ENCODE measurements at places on chromosomes 16 and 17.
A peak's percentile ranks its signal among the peaks of the same experiment; 100 is the strongest.

GRCh38 chr17:78748048-78748729 lies 33.9 kb downstream of the CYTH1 start:
- DNase-seq: peak; percentile 45

DNA sequence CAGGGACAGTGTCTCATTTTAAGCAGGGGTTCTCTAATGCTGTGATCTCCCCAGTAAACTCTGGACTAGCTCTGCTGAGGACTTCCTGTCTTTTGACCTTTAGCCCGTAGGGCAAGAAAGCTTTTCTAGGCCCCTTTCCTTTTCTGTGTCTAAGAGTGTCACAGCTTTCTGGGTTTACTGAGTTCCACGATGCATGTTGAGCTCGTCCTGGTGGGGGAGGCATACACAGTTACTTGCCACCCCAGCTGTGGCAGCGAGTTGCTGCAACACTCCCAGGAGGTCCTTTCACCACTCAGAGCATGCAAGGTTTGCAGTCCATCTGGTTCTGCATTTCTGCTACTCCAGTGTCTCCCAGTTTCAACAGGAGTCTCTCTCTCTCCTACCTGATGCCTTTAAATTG lies 23.7 kb downstream of the NOD2 start:
- DNase-seq: no peak

DNA sequence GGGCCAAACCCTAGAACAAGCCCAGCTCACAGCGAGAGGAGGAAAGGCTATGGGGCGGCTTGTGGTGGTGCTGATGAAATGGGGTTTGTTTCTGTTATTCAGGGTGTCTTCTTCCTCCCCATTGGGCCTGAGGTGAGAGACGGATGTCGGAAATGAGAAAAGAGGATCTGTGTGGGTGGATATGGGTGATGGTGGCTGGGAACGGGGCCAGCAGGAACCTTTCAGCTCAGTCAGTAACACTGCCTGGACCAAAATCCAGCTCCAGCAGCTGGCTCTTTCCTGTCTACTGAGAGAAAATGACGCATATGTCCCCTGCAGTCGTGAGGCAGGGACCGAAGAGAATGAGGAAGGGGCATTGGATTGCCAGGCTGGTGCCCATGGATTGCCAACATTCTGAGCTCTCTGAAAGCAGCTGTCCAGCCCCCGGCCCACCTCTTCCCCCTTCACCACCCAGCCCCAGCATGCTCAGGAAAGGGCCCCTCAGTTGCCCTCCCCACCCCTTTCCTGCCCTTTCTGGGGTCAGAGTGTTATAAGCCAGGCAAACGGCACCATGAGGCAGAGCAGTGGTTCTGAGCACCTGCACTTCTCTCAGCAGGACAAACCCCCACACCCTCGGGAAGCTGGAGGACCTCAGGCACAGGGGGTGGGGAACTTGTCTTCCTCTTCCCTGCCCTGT lies 4.0 kb downstream of the MYH3 start:
- no peak for DNase-seq

DNA sequence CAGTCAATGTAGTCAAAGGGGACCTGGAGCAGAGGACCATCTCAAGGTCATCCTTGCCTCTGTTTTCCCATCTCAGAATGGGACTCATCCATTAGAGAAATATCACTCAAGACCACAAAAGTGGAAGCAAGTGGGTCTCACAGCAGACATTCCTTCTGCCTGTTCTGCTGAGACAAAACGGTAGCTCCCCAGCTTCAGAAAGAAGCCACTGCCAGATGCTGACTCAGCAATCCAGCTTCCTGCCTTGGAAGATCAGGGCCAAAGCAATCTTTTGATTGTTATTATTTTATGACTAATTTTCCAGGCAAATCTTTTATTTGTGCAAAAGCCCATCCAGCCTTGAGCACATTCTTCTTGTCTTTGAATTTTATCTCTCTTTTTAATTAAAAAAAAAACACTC lies 86.8 kb downstream of the CCT6B start:
- DNase-seq: no peak

DNA sequence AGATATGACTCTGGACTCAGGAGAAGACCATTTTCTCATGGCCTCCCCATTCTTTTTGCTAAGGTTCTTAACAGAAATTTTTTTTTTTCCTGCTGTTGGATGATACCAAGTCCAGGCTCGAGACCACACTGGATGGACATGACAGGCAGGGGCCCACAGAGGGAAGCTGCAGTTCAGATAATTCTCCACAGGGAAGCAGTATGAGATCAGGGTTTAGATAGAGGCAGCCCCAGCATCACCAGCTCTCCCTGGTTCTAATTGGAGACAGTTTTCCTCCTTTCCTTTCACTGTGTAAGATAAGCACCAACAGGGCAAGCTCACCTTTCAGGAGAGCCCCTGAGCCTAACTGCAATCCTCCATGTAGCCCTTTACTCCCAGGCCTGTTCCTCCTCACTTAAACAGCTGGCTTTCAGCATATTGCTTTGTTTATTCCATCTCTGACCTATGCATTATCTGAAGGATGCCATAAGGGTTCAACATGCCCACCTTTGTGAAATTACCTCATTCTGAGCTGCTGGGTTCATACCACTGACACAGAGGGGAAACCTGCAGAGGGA lies 108.1 kb downstream of the SNX11 start:
- no peak for DNase-seq

- DNase-seq: peak; percentile 43
These were observed at the start of gene GRIN2C for GRCh38 chr17:74859459-74860228. Gene GRIN2C, minus strand, starts transcription at chr17:74859885. Its CDS starts 4,793 bp downstream, at chr17:74855092.

- no peak for DNase-seq
These were observed 27.1 kb downstream of the GSE1 start for GRCh38 chr16:85640254-85640558.

DNA sequence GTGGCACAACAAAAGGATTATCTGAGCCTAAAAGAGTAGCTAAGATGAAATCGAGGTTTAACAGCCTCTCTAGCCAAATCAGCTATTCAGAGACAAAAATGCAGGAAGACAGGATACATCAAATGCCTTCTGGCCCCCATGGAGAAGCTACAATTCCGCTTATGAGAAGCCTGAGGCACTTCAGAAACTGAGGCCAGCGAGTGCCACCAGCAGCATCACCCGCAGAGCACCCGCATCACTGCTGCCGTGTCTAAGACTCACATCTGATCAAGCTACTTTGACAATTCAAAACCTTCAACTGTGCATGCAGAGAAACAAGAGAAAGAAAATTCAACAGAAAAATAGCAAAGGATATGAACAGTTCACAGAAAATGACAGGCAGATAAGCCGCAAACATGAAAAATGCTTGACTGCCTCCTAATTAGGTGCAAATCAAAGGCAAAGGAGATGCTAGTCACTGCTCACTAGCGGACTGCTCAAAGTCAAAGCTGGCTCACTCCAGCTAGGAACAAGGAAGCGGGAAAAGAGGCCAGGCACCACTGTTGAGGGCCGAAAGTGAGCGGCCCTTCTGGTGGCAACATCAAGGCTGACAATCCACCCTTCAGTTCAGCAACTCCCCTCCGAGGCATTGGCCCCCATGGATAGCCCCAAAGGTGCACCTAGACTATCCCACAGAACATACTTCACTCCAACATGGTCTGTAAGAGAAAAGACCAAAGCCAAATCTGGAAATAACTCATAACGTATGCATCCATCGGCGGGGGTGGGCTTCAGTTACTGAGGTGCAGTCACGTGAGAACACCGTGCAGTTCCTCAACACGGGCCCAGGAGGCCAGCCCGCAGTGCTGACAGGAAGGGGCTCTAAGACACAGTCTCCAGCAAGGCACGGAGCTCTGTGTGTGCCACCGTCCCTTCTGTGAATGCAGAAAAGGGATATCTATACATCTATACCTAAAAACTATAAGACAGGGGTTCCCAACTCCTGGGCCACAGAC lies 12.0 kb downstream of the MTHFSD start:
- DNase-seq: no peak

GRCh38 chr17:45277992-45278391 lies 16.1 kb upstream of the SPATA32 start:
- DNase-seq: no peak

GRCh38 chr17:82698065-82698973 lies at the start of gene RAB40B:
Gene RAB40B, minus strand, starts transcription at chr17:82698698. Its CDS starts 102 bp downstream, at chr17:82698596.
- DNase-seq: peak; percentile 99

GRCh38 chr16:46800494-46800893 lies 30.5 kb downstream of the C16orf87 start:
- no peak for DNase-seq

DNA sequence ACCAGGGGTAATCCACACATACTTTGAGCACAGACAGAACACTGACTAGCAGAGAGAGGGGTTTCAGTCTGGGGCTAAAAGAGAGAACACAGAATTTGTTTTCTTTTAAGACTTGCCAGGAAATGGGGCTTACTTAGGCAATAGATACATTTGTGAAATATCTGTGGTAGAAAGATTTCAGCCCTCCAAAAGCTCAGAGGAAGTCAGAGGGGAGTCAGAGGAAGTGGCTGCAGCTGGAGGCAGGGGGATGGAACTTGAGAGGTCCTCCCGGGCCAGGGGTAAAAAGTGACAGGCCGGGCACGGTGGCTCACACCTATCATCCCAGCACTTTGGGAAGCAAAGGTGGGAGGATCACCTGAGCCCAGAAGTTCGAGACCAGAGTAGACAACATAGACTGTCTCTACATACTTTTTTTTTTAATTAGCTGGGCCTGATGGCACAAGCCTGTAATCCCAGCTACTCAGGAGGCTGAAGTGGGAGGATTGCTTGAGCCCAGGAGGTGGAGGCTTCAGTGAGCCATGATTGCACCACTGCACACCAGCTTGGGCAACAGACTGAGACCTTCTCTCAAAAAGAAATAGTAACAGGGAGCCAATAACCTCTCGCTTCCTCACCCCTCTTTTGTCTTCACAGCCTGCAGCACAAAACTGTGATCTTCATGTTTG lies 49.9 kb downstream of the NLRC5 start:
- no peak for DNase-seq

DNA sequence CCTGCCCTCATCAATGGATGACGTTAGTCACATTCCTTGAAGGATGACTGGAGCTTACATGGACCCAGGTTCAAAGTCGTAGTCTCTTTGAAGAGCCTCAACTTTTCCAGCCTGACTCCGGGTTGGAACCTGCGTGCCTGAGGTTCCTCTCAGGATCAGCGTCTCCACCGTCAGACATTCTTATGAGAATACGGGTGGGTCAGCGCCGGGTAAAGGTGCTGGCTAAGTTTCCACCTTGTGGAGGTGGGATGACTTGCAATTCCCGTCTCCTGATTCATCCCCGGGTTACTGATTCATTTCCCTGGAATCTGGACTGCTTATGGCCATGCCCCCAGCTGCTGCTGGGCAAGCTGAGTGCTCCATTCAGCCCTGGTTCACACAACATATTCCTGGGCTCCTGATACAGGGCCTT lies 38.9 kb upstream of the CMIP start:
- DNase-seq: no peak

- DNase-seq: no peak
These were observed 495 bp downstream of the PARN start for GRCh38 chr16:14629612-14629918.

DNA sequence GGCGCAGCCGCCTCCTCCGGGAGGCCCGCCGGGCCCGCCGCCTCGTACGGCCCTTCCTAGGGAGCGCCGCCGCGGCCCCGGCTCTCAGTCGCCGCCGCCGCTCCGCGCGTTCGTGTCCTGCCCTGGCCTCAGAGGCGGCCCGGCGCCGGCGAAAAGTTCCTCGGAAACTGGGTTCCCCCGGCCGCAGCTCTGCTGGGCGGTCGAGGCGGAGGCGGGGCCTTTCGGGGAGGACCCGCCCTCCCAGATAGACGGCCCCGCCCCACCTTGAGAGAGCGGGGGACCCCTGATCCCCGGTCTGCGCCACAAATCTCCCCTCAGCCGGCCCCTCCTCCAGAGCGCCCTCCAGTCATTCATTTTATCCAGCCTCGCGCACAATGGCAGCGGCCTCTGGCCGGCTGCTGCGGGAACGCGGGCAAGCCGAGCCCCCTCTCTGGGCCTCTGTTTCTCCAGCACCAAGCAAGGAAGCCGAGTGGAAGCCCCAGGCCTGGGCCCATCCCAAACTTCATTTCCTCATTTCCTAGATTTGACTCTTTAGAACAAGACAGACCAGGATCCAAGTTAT lies at the start of gene SREBF1:
Gene SREBF1, minus strand, starts transcription at position 169 of the 562 bp plus-strand sequence. CDS start 169 bp downstream, outside the sequence.
- DNase-seq: peak; percentile 58

DNA sequence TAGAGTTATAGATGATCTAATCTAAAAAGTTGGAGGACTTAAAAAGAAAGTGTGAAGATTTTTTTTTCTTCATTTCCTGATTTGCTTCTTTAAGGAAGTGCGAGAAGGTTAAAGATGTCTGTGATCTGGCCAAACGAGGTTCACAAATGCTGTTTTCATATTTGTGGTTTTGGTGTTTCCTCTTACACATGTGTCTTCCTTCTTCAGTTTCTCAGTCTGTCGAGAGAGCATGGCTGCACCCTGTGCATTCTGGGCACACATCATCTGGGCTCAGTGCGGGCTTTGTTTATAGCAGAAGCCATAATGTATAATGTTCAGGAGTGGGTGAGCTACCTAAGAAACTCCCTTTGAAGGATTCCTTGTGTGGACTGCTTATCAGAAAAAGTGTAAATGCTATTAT lies 260.4 kb upstream of the TBX2 start:
- peak; percentile 76 for DNase-seq

DNA sequence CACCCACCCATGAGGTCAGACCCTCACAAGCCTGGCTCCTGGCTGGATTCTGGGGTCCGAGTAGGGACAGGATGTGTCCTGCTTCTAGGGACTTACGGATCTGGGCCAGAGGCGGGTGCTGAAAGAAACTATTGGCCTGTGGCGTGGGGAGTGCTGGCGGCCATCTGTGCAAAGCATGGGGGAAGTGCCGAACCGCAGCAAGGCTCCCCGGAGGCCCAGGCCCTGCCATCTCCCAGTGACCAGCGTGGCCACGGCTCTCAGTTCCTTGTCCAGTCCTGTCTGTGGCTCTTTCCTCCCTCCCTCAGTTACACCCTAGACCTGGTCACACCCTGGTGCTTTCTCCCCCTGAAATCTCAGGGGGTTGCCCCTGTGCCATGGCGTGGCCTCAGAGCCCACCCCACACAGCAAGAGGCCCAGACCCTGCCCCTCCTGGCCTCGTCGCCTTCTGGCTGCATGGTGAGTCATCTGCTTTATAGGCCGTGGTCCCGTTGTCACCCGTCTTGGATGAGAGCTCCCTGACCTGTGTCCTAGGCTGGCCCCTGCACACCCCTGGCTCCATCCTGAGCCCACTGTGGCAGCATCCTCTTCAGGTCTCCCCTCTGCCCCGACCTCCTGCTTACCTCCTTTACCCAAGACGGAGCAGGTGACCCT lies 54.5 kb downstream of the PRMT7 start:
- DNase-seq: no peak

DNA sequence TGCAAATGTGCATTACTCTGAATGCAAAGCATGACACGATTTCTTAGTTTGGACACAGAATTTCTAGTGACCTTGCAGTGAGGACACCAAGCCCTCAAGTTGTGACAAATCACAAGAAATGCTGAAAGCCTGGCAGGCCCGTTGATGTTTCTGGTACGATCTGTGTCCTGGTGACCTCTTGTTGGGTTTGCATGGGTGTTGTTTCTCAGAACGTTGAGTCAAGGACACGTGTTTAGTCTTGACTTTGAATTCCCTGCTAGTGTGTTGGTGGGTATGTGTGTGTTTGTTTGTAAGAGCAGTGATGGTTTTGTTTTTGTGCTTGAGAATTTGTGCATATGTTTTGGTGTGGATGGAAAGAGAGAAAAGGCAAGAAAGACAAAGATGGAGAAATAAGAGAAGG lies 37.8 kb upstream of the MAF start:
- no peak for DNase-seq

Measured in CD4-positive, alpha-beta memory T cell (primary cell).